ENCODE measurements at places on chromosomes 1 and 21.

GRCh38 chr21:26280775-26281174 is 110.2 kb upstream of the APP start:
- peak; percentile 14 for DNase-seq

GRCh38 chr1:31437433-31438037 is 24.5 kb downstream of the SERINC2 start:
- DNase-seq: no peak

- no peak for DNase-seq
These were observed at the start of gene HAPLN2 for GRCh38 chr1:156618853-156619581. HAPLN2 (plus strand) TSS chr1:156619415; CDS start chr1:156623491, 4,076 bp downstream.

DNA sequence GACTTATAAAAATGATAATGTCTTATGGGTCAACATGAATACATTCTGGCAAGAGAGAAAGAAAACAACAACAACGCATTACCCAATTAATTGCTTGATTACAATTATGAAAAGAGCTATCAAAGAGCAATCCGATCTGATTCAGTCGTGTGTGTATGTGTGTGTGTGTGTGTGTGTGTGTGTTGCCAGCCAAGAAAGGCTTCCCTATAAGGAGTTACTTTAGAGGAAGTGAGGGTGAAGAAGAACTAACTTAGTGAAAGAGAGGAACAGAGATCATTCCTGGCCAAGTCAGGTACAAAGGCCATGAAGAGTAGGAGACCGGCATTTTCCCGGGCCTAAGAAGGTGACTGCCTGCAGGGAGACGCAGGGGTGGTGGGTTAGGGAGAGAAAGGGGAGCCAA is 9.4 kb downstream of the TMEM35B start:
- DNase-seq: no peak

- DNase-seq: no peak
These were observed 9.2 kb upstream of the TNFRSF1B start for GRCh38 chr1:12157366-12158231.

Measured in large intestine (tissue), 12 donors.